Ureter (tissue), 1 donor: ENCODE measurements at places on chromosomes 2 and 18. TPM values are rescaled to one million over a fixed set of nuclear protein-coding genes. Genes with fewer than 3 reads are reported as not detected.

- no peak for DNase-seq
Measured at GRCh38 chr18:45958027-45958426, 9.1 kb downstream of the EPG5 start.

GRCh38 chr2:188176620-188177019, 115.1 kb upstream of the GULP1 start:
- no peak for DNase-seq

DNA sequence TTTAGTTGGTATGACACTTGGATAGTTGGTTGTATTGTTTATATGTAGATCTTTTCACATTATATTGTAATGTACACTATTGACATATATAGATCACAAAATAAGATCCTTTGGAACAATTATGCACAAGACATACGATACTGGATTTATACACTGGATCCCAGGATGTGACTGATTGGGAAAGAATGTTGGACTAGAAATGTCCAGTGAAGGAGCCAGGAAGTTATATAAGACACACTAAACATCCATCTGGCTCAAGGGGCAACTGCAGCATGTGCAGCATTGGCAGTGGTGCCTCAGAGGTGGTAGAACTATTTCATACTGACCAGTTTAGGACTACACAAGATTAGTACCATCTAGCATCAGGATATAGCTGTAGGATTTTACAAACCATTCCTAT, 104.9 kb downstream of the TRABD2A start:
- no peak for DNase-seq

DNA sequence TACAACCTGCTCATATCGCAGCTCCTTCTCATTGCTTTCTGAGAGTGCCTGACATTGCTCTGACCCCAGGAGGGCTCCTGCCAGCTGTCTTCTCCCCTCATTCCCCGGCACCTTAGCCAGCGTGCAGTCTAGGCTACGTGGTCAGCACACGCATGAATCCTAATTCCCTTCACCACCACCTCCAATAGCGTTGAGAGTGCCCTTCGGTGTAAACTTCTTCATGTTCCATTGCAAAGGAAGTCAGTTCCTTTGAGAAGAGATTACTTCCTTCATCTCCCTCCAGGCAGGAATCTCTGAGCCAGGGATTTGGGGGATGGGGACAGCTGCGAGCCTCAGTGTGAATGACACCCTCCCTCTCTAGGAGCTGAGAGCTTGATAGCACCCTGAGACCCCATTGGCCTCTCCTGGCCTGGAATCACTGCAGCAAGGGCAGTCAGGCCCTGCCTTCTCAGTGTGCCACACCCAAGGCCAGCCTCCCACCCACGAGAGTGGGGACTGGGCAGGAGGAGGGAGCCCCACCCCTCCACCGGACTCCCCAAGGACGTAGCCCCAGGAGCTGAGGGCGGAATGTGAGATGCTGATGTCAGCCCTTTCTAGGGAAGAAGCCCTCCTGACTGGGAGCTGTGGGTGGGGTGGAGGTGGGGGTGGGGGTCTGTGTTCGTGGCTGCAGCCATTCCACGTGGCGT, 53.4 kb downstream of the SLC66A2 start:
- DNase-seq, result no peak

Gene KCNJ3
- total RNA-seq, result 1.4 TPM

DNA sequence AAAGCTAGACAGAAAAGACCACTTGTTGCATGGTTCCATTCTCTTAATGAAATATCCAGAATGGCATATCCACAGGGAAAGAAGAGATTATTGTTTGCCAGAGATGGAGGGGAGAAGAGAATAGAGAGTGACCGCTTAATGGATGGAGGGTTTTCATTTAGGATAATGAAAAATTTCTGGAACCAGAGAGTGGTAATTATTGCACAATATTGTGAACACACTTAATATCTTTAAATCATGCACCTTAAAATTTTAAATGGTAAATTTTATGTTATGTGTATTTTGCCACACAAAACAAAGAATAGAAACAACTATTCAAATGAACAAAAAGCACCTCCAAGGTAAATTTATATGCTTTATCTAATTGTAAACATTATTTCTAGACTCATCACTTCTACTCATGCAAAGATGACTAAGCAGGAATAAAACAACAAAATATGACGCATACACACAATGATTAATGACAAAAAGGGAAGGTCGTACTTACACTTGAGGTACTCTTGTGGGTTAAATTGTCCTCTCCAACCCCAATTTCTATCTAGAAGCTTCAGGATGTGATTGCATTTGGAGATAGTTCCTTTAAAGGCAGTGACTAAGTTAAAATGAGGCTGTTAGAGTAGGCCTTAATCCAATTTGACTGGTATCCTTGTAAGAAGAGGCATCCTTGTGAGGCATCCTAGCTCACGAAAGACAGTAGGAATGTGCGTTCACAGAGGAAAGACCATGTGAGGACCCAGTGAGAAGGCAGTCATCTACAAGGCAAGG, 18.7 kb upstream of the DHRS9 start:
- no peak for DNase-seq

DNA sequence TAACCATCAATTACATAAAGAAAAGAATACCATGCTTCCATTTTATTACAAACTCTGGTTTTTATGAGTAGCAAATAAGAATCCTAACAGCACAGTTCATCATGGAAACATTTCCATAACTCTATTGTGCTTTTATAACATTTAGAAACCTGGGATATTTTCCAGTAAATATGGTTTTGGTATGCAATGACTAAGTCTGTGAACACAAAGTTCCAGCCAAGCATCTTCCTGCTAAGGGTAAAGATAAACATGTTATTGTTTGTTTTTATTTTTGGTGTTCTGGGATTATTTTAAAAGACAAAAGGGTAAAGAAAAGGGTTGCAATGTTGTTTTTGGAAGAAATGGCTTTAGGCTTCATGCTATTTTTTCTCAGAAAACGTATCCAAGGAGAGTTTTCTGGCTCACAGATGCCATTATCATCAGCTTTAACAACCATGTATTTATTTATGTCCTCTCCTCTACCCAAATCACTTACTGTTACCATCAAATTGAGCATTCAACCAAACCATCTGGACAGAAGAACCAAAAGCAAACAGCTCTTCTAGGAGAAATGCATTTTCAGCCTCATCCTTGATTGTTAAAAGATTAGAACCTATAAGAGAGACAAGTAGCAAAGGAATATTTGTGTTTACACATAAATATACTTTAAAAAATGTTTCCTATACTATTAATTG, 116.0 kb downstream of the PLA2R1 start:
- DNase-seq, result no peak

- DNase-seq, result no peak
Measured at GRCh38 chr18:22314420-22314819, 103.3 kb downstream of the CTAGE1 start.

Gene CRYBA2
- total RNA-seq, result not detected

Gene SERPINB5
- 25.7 TPM for total RNA-seq

GRCh38 chr2:237662671-237663093, 35.3 kb downstream of the LRRFIP1 start:
- DNase-seq, result peak; percentile 96

- DNase-seq, result no peak
Measured at GRCh38 chr2:217842017-217842416, 160.8 kb downstream of the TNS1 start.

Gene ZNF521
- 11.6 TPM for total RNA-seq

Gene AQP12A
- total RNA-seq, result not detected

DNA sequence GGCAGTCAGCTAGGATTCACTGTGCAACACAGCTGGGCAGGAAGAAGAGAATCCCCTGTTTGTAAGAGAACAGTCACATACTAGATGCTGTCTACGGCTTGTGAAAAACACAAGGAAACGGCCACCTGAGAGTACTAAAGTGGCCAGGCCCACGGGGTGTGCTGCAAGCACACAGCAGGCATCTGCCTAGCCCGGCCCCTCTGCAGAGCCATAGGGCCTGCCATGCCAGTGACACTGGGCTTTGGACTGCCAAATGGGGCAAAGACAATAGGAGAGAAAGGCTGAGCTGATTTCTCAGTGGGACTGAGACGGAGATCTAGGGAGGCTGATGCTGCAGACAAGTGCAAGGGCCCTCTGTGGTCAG, 10.3 kb downstream of the TUBB6 start:
- no peak for DNase-seq

DNA sequence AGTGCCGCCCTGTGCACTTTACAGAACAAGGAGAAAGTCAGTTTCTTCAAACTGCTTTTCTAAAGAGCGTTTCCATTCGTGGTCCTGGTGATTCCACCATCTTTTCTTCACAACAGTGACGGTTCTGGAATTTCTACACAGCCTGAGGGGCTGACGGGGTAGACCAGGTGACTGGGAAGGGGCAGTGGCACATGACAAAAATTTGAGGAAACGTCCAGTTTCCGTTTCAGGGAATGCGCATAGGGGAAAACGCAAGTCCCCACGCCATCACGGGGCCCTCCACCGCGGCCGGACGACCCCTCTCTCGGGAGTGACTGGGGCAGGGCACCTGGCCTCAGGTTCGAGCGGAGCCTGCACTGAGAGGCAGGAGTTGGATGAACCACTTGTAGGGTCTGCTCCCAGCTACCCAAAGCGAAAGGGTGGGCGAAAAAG, 980 bp upstream of the SPTBN1 start:
- no peak for DNase-seq

Gene OSR1
- total RNA-seq, result 34.7 TPM

- DNase-seq, result no peak
Measured at GRCh38 chr2:141611-142010, 95.3 kb upstream of the FAM110C start.

Gene DYNAP
- not detected for total RNA-seq

Gene APLF
- 8.9 TPM for total RNA-seq

DNA sequence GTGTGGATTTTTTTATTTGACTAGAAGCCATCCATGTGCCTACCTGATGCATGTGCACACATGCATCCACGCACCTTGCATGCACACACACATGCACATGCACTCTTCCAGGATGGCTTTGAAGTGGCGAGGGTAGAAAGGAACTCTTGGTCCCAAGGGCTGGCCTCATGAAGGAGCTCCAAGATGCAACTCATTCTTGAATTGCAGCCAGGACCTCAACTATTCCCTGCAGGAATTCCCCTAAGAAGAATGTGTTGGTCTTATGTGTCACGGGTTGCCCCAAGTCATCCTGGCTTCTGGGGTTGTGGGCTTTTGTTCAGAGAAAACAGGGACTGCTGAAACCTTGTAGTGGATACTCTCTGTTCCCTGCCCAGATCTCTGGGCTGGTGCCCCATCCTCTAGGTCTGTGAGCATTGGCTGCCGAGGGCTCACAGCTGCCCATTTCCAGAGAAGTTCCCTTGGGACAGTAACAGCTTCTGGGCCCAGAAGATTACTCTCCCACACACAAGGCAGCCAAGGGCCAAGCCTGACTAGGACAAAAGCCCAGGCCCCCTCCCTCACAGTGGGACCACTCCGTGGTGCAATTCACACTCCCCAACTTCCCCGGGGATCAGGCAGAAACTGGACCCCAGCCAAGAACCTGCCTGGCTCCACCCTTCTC, 137.6 kb downstream of the COPS8 start:
- DNase-seq, result no peak

- no peak for DNase-seq
Measured at GRCh38 chr18:25231327-25231691, 120.7 kb downstream of the ZNF521 start.

Gene FTCDNL1
- 1.5 TPM for total RNA-seq

DNA sequence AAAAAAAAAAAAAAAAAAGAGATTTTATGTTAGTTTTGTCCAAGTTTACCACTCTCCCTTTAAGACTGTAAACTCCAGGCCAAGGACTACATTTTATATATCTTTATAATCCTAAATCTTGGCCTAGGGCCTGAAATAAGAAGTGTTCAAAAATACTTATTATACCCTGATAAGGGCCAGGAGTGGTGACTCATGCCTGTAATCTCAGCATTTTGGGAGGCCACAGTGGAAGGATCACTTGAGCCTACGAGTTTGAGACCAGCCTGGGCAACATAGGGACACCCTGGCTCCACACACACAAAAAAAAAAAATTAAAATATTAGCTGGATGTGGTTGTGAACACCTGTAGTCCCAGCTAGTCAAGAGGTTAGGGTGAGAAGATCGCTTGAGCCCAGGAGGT, 12.7 kb downstream of the TRIP12 start:
- DNase-seq, result no peak

GRCh38 chr2:3168230-3168891, 209.3 kb downstream of the EIPR1 start:
- DNase-seq, result no peak

Gene SMC6
- 14.1 TPM for total RNA-seq
